ENCODE measurements at places on chromosomes 1 and 21.

DNA sequence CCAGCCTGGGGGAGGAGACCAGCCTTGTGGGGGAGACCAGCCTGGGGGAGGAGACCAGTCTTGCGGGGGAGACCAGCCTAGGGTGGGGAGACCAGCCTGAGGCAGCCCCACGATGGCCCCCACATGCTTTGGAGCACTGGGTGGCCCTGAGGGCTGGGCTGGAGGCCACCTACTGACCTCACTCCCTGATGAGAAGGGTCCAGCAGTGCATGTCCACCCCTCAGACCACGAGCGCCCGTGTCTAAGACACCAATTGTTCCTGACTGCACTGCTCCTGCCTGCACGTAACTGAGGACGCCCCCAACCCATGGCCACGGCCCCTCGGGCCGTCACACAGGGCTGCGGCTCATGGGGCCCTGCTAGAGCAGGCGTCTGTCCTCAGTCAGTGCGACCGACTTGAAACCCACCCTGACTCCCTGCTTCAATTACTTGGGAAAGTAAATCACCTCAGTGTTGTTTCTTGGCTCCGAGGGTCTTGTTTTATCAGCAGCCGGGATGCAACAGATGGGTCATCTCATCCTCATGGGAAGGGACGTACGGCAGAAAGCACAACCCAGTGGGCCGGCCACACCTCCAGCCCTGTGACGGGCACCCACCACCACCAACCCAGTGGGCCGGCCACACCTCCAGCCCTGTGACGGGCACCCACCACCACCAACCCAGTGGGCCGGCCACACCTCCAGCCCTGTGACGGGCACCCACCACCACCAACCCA, at the start of gene SPATC1L:
TSS of gene SPATC1L (minus strand) at position 550 of the 715 bp plus-strand sequence. CDS start 1,643 bp downstream, outside the sequence.
- DNase-seq, result peak; percentile 33

- DNase-seq, result no peak
Measured at GRCh38 chr1:29280409-29281131, 44.2 kb downstream of the PTPRU start.

DNA sequence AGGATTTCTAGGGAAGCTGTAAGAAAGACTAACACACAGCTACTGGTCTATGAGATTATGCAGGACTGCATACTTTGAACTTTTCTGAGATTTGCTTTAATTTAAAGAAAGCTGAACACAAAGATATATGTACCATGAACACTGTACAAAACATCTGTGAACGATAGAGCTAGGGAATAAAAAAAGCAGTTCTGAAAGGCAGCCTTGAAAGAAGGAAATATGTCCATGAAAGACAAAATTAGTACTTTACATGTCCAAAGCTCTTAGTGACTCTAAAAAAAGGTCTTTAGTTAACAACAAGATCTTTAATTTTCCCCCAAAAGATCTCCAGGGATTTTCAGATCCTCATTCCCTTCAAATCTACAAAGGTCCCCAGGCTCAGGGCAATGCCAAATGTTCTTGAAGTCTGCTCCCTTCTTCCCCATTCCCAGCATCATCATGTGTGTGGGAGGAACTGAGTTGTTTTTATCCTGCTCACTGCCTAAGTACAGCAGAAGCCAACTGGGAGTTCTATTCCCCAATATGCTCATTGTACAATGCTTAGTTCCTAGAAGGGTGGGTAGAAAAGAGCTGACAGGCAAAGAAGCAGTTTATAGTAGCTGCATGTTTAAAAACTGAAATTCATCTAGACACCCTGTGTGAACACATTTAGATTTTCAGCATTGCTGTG, 60.1 kb upstream of the PTCH2 start:
- DNase-seq, result no peak

DNA sequence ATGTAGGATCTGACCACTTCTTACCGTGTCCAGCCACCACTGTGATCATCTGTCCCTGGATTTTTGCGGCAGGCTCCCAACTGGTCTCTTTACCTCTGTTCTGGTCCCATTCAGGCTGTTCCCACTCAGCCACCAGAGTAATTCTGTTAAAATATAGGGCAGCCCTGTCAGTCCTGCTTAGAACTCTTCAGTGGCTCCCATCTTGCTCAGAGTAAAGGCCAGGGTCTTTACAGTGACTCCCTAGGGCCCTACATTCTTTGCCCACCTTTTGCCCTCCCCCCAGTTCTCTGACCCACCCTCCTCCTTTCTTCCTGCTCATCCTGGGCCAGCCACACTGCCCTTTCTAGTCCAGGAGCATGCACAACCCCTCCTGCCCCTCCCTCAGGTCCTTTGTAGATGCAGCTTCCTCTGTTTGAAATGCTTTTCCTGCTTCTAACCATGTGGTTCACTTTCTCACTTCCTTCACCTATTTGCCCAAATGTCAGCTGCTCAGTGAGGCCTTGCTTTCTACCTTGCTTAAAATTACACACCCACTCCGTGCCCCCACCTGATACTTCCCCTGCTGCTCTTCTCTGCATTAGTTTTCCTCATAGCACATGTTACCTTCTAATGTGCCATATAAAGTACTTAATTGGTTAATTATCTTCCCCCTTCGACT, 7.8 kb downstream of the UBIAD1 start:
- DNase-seq, result no peak

DNA sequence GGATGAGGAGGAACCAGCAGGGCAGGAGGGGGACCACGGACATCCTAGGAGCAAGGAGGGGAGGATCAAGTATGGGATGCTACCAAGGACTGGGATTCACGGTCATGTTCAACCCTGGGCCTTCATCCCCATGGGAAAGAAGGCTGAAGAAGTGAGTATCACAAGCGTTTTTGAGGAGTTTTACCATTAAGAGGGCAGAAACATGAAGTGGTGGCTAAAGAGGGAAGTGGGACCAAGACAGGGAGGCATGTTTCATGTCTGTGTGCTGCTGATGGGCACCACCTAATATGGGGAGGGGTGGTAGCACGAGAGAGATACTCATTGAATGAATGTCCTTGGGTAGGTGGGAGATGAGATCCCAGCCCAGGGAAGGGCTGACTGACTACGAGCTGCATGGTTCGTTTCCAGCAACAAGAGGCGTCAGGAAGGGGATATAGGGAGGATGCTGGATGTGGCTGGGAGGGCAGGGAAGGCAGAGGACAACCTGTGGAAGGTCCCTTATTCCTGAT, 11.3 kb upstream of the LSS start:
- DNase-seq, result no peak
